Fibroblast of skin of right biceps (primary cell): ENCODE measurements at places on chromosomes 2 and 18.
A peak's percentile ranks its signal among the peaks of the same experiment; 100 is the strongest.

- DNase-seq: peak; percentile 49
These were observed 110.6 kb upstream of the PXDN start for GRCh38 chr2:1854729-1855547.

DNA sequence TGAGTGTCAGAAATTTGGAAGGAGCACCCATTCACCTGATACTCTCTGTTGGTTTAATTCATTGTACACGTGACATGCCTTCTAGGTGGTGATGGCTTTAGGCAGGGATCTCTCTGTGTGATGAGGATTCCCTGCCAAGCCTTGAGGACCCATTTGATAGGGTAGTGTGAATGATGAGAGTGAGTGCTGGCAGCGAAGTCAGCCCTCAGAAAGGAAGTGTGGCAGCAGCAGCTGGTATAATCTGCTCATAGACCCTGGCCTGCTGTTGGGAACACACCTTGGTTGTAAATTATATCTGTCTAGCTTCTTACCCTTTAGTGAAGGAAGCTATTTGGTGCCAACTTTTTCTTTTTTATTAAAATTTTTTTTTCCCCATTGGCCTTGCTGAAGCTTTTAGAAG, 164.5 kb downstream of the HAUS1 start:
- DNase-seq: no peak

DNA sequence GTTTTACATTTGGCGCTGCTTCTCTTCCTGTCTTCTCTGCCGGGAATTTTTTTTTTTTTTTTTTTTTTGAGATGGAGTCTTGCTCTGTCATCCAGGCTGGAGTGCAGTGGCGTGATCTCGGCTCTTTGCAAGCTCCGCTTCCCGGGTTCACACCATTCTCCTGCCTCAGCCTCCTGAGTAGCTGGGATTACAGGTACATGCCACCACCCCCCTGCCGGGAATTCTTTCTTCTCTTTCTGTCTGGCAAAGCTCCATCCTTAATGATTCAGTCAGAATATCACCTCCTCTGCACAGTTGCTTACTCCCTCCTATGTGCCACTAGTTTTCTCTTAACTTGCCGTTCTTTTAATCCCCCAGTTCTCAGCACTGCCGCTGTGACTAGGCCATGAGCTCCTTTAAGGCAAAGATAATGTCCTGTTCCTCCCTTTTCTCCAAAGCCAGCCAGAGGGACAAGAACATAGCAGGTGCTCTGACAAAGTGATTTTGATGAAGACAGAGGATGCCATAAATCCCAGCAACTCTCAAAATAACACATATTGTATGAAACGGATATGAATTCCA, 112.1 kb upstream of the LRATD1 start:
- DNase-seq: no peak

DNA sequence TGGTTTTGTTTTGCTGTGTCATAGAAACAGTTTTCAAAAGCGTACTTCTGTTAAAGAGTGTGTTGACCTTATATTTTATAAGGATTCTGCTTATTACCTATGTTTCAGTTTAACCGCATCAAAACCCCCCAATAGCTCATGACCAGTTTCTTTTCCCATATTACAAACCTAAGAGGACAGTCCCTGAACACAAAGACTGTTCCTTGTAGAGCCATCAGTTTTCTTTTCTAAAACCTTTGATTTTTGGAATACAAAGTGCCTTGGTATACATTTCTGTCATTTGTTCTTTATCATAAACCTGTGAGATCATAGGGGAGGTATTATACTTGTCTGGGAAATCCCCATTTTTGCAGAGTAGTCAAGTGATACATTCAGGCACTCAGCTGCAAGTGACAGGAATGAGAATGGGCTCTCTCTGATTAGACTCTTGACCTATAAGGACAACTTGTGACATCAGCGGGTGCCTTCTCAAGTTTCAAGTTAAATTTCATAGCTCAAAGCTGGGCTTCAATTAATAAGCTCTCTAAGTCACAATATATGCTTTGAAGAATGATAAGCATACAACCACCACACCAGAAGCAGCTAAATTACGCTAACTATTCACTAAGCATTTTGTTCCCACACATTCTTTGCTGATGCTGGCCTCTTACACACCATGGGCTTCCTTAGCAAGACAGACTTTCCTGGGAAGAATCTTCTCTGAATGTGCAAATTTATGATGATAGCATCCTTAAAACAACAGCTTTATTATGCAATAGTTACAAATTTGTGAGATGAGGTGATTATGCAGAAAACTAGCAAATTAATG, 97.5 kb upstream of the CD302 start:
- DNase-seq: peak; percentile 16

- peak; percentile 8 for DNase-seq
These were observed 102.2 kb downstream of the PDE1A start for GRCh38 chr2:182324665-182325064.

DNA sequence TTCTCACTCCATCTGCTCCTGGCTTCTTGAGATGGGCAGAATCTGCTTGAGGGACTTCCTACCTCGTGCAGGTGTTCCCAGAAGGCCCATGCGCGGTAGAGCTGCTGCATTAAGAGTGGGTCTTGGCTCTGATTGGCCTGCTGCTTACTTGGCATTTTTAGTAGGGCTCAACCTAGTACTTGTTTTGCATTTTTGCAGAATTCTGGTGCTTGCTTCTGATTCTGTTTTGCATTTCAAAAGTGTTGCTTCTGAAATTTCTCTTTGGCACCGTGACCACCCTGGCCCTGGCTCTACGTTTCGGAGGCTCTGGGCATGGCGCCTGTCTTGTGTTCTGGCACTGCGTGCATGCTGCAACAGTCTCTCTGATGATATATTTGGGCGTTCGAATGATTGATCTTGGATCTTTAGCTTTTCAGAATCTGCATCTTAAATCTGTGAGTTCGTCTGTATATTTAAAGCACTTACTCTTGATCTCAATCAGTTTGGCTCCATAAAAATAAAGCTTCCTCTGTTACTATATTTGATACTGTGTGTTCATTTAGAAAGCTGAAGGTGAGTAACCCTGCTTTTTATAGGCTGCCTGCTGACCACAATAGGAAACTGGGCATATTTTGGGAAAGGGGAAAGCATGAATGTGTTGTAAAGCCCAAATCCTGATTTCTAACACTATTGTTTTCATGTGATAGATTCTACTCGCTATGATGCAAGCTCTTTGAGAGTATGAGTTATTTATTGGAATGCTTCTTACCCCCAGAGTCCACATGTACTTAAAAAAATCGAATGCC, 22.2 kb downstream of the EFR3B start:
- peak; percentile 15 for DNase-seq

- DNase-seq: peak; percentile 96
These were observed 55.1 kb downstream of the RHOB start for GRCh38 chr2:20501974-20502373.

GRCh38 chr2:20195431-20196033, 29.4 kb downstream of the SDC1 start:
- DNase-seq: no peak

GRCh38 chr2:122736279-122736678, 980.8 kb downstream of the TSN start:
- DNase-seq: peak; percentile 31

DNA sequence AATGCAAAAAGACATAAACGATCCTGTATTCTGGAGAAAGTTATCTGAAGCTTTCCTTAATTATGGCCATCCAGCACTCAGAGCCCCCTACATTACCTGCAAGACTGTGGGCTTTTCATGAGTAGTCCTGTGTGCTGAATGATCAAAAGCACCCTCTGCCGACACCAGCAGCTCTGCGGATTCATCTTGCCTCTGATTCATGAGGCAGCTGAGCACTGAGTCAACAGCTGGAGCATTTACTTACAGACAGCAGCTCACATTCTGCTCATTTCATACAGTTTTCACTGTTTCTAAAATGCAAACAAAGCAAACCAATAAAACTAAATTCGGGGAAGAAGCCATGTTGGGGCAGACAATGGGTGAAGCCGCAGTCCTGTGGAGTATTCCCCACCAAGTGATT, 886.5 kb downstream of the CNTNAP5 start:
- DNase-seq: no peak

DNA sequence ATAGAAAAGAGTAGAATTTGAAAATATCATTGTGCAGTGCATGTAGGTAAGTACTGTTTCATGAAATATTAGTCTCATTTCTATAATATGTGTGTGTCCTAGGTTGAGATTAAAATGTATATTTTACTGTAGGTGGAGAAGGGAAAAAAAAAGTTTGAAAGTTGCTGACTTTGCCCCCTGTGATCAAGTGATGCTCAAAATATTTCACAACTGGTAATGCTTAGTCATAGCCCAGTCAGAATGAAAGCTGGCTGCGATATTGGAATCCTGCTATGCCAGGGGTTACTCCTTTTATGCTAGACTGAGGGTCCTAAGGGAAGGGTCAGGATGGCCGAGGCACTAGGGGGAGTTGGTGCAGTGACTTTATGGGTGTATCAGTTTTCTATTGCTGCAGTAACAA, 19.5 kb upstream of the CFAP36 start:
- DNase-seq: peak; percentile 57

DNA sequence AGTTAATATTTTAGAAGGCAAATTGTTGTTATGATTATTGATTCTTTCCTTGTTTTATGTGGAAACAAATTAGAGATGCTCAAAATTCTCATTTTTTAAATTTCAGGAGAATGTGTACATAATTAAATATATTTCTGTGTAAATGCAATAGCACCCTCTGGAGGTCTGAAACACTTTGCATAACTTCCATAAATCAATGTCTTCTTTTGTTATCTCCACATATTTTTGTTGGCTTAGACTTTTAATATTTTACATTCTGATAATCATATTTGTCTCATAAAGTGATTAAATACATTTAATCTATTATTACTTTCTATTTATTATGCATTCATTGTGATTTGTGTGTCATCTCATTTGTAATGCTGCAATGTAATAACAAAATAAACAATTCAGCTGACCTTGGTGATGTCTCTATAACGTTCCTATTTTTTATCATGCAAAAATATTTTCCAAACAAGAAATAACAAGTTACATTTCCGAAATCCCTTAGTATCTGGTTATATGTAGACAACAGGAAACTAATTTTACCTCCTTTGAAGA, 201.8 kb upstream of the GALNT5 start:
- DNase-seq: peak; percentile 37

GRCh38 chr2:219057709-219058540, 2.8 kb downstream of the IHH start:
- DNase-seq: peak; percentile 49

DNA sequence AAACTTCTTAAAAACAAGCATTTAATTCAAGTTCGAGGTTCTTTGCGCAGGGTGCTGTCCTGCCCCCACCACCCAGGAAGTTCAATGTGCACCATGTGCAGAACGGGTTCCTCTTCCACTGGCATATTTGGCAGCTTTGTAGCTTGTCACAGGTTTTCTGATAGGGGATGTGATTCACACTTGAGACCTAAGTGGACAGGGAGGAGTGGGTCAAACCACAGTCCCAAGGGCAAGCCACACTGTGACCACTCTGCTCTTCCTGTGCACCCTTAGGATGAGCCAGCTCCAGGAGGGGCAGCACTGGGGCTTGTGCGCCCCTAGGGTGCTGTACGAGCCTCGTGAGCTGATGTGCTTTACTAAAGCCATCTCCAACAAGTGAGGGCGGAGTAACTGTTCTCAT, 82.5 kb downstream of the TGFA start:
- DNase-seq: no peak

DNA sequence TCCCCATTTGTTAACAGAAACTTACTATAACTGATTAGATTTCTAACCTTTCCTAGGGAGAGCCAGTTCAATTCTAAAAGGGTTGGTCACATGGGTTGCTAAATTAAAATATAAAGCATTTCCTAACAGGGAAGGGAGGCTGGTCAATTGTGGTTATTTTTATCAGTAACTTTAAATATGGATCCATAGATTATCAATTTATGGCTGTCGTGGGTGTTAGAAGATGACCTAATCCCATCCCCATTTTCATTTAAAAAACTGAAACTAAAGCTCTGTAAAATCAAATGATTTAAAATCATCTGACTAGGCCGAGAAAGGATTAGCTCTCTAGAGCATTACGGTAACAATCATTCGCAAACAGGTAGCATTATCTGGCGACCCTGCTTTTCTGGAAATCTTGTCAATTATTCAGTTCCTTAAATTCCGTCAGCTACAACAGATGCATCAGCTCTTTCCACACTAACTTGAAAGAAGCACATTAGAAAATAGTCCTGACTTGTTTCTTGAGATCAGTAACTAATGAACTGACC, 953 bp upstream of the HNRNPA3 start:
- DNase-seq: no peak

GRCh38 chr2:47456851-47457250, 53.9 kb downstream of the MSH2 start:
- no peak for DNase-seq

DNA sequence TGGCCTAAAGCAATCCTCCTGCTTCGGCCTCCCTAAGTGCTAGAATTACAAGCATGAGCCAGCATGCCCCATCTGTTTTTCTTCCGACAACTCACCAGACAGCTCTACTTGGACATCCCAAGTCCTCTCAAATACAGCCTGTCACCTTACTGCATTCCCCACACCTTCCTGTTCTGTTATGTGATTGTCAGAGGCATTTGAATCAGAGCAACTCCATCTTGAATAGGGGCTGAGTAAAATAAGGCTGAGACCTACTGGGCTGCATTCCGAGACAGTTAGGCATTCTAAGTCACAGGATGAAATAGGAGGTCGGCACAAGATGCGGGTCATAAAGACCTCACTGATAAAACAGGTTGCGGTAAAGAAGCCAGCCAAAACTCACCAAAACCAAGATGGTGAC, 17.3 kb downstream of the ACVR1 start:
- DNase-seq: no peak

- no peak for DNase-seq
These were observed 291.5 kb downstream of the PTH2R start for GRCh38 chr2:208698114-208698513.

DNA sequence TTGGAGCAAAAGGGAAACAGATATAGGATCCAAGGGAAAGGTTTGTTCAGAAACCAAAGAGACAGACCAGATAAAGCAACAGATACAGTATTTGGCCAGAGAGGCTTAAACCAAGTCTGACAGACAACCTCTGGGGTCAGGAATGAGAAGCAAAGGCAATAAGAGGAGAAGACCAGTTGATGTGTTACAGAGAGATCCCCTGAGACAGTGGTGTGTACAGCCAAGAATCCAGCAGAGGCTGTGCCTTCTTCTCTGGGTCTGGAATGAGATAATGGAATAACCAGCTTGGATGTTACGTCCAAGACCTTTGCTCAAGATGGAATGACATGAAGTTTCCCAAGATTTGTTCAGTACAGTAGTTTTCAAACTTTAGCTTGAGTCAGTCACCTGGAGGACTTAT, 61.1 kb downstream of the MDH1 start:
- no peak for DNase-seq

DNA sequence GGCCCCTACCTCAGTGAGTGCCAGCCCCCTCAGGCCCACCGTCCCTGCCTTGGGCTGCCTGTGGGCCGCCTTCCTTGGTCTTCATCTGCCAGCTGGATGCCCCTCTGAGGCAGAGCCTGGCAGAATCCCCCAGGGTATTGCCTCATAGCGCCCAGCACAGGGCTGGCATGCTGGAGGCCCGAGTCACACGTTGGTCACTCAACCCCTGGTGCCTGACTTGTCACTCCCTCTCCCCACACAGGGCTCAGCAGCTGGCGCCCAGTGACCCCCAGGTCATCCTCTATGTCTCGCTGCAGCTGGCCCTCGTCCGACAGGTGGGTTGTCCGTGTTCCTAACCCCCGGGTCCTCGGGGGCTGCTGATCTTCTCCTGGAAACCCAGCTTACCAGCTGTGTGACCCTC, 108.4 kb upstream of the MCFD2 start:
- no peak for DNase-seq
